ENCODE measurements at places on chromosomes 13 and 19. TPM values are rescaled to one million over a fixed set of nuclear protein-coding genes. Genes with fewer than 3 reads are reported as not detected.

- no peak for DNase-seq
These were observed 6.6 kb upstream of the WDFY2 start for GRCh38 chr13:51577690-51578089.

DNA sequence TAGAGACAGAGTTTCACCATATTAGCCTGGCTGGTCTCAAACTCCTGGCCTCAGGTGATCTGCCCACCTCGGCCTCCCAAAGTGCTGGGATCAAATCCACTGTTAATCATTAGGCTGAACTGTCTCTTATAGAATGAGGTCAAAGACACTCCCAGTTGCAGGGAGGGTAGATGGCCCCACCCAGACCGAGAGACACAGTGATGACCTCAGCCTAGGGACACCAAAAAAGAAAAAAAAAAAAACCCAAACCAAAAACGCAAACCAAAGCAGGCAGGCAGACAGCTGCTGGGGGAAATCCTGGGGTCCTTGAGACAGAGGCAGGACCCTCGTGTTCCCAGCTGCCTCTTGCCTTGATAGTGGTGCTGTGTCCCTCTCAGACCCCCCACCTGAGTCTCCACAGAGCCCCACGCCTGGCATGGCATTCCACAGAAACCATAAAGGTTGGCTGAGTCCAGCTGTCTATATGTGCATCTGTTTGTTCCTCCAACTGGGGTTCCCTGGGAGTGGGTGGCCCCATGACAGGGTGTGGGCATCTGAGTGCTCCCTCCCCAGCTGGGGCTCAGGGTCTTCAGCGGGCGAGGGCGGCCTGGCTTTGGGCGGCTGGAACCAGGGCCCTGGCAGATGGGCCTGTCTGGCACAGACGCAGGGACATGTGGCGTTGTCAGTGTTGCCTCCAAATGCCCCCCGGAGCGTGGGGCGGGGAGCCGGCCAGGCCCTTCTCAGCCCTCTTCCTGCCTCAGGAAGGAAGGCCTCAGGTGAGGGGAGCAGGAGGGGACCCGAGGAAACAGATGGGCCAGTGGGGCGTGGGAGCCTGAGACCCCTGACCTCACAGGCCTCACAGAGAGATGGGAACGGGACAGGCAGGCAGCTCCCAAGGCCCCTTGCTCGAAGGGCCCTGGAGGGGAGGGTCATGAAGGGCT lies 5.2 kb downstream of the DAND5 start:
- DNase-seq, result no peak

GRCh38 chr19:4403005-4403761 lies 743 bp downstream of the CHAF1A start:
- no peak for DNase-seq

GRCh38 chr19:47447470-47448359 lies 24.0 kb downstream of the SLC8A2 start:
- DNase-seq, result peak; percentile 68

Gene KCNRG
- 0.53 TPM for total RNA-seq

Gene ACP5
- 27.0 TPM for total RNA-seq
